ENCODE measurements at places on chromosomes 7 and 10.

GRCh38 chr10:1393481-1393880 lies 337.3 kb downstream of the WDR37 start:
- DNase-seq: no peak

GRCh38 chr7:117645481-117646165 lies 165.8 kb downstream of the CFTR start:
- DNase-seq: no peak

GRCh38 chr10:22637491-22637890 lies 76.9 kb downstream of the PIP4K2A start:
- DNase-seq: no peak

DNA sequence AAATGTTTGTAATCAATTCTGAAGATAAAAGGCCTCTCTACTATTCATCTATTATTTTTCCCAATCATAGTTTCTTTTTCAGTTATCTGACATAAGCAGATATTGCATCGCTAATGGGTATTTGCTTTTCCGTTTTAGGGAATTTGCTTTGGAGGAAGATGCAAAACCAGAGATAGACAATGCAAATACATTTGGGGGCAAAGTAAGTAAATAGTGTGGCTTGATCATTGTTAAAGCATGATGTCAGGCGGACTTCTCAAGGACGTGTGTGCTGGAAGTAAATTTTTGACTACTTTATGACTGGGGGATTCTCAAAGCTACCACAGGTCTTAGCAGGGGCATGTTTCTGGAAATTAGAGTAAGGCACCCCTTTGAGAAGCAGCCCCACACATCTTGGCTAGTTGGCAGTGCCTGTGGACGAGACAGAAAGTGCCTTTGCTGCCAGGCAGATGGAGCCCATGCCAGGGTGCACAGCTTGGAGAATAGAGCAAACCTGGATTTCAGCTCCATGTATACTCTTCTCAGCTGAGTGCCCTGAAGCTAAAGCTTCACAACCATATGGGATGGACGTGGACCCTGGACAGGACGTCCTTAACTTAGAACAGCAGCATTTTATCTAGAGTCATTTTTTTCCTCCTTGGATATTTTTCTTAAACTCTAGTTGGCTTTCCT lies 68.6 kb downstream of the SRI start:
- DNase-seq: no peak

DNA sequence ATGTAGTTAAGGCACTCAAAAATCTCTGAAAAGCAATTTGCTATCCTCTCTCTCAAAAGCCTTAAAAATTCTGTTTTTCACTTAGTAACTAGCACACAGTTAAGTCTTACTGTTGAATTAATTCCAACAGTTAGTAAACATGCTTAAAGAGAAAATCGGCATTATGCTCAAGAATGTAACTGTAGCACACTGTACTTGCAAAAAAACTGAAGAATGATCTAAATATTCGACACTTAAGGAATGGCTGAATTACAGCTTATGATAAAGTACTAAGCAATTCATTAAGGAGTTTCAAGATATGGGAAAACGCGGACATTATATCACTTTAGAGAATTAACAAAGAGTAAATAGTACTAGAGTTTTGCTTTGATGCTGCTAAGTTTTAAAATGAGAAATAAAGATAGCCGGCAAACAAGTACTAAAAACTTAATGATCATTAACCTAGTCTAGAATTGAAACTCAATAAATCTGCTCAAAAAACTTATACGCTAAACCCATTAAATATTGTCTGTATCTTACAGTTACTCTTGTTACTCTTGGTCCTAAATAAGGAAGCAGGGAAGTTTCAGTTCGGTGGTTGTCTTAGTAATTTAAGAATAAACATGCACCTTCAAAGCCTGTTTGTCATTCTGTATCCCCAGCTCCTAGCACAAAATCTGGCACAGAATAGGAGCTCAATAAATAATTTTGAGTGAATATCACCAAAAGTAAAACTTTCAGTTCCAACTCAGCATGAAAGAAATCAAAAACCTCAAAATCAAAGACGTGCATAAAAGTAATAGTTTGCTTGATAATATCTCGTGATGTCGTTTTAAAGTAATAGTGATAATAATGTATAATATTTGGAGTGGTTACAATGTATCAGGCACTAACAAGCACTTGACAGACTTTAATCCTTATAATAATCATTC lies 1.2 kb downstream of the TRDMT1 start:
- no peak for DNase-seq

- no peak for DNase-seq
These were observed 97.5 kb downstream of the DNAJB9 start for GRCh38 chr7:108667216-108667615.

DNA sequence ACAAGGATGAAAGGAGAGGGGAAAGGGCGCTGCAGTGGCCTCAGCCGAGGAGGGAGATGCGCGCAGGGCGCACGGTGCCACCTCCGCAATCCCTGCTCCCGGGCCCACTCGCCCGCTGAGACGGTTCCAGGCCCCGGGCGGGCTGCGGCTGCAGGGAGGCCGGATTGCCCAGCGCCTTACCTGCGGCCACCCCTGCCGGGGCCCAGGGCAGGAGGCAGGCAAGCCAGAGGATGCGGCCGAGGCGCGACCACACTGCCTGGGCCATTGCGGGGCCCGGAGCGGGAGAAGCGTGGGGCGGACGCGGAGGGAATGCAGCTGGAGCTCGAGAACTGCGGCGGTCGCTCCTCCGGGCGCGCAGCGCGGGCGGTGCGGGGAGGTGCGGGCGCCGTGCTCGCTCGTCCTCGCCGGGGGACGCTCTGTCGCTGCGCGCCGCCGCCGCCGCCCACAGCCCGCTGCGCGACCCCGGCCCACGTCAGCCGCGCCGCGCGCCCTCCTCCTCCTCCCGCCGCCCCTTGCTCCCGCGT lies at the start of gene TMEM130:
Gene TMEM130 (minus strand): TSS at position 418 of the 524 bp plus-strand sequence. CDS start 153 bp downstream, at position 265.
- DNase-seq: no peak

- DNase-seq: no peak
These were observed 48.7 kb upstream of the RHOBTB1 start for GRCh38 chr10:60992636-60993035.

DNA sequence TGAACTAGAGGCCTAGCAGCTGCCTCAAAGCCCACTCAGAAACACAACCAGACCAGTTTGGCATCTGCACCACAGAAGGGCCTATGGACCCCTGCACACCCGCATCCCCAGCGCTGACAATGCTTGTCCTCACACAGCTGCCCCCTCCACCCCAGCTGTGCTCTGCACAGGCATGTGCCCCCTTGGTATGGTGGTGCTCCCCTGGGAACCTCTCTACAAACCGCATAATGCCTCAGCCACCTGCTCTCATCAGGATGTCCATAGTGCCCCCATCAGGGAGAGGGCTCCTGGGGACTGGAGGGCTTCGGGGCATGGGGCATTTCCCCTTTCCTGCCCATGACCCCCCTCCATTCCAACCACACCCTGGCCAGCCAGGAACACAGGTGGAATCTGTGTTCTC lies 347.5 kb downstream of the GRID1 start:
- no peak for DNase-seq
